ENCODE measurements at places on chromosomes 4 and X.

DNA sequence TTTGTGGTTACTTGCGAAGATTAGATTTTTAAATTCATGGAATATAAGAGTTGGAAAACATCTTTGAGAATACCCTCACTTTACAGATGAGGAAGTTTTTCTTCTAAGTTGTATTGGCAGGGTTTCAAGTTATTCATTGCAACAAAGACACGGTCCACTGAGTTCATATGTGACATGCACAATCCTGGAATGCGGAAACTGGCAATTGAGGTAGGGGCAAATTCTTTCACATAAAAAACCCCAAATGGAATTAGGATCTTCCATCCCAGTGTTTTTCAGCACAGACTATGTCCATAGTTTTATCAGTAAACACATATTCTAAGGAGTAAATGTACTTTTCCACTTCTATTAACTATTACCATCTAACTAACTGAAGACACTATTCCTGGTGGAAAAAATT lies 81.8 kb upstream of the NAP1L5 start:
- no peak for DNase-seq

DNA sequence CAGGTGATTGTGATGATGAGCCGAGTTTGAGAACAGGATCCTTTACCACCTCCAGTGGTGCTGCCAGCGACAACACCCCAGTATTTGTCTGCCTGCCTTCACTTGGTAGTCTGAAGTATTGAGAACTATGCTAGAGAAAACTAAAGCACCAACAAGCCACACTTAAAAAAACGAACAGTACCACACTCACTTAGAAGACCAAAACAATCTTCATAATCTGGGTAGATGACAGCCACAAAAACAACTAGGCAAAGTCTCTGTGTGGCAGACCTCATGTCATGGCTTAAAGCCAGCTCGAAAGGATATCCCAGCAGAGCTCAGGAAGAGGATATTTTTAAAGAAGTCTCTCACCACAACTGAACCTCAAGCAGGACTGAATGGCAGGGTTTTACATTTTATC lies 236.0 kb downstream of the GPC3 start:
- no peak for DNase-seq

DNA sequence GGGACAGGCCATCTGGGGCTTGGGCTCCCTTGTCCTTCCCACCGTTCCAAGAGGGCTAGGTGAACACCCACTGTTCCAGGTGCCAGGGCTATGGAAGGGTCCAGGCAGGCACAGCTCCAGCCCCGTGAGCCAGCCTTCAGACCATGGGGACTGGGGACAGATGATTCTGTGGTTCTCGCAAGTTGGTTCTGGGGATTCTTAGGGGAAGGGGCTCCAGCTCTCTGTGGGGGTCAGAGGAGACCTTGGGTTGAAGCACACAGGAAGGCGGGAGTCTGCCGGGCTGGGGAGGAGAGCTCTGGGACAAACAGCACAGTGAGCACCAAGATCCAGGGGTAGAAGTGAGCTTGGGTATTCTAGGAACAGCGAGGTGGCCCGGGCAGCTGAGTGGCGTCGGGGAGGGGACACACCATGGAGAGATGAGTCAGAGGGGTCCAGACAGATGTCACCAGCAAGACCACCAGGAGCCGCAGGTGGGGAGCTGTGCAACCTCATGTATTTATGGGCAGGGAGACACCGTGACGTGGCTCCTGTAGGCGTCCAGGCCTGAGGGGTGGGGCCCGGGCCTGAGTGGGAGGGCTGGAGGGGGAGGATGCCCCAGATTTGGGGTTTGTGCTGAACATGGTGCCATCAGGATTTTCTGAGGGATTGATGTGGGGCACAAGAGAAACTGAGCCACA lies 48.8 kb upstream of the HMX1 start:
- DNase-seq: peak; percentile 8

DNA sequence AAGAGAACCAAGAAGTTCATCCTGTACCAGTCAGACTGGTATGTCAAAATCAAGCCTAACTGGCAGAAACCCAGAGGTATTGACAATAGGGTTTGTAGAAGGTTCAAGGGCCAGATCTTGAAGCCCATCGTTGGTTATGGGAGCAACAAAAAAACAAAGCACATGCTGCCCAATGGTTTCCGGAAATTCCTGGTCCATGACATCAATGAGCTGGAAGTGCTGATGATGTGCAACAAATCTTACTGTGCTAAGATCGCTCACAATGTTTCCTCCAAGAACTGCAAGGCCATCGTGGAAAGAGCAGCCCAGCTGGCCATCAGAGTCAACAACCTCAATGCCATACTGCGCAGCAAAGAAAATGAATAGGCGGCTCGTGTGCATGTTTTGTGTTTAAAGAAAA lies 172.7 kb upstream of the MED14 start:
- DNase-seq: no peak

GRCh38 chr4:73152893-73153292 lies 83.4 kb upstream of the COX18 start:
- DNase-seq: no peak

DNA sequence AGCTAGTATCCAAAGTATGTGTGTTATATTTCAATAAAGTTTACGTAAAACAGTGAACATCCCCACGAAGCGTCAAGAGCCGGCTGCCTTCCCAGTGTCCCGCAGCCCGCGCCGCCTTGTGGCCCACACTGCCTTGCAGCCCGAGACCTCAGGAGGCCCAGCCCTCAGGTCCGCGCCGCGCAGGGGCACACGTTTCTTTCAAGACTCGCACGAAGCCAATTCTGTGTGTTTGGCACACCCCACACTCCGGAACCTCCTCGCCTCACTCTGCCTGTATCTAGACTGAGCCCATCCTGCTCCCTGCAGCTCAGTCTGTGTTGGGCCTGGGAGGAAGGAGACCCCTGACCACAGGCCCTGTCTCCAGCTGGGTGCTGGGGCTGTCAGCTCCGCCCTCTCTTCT lies 5.8 kb downstream of the LRPAP1 start:
- DNase-seq: no peak

GRCh38 chr4:148007792-148008191 lies 275.9 kb downstream of the ARHGAP10 start:
- no peak for DNase-seq

DNA sequence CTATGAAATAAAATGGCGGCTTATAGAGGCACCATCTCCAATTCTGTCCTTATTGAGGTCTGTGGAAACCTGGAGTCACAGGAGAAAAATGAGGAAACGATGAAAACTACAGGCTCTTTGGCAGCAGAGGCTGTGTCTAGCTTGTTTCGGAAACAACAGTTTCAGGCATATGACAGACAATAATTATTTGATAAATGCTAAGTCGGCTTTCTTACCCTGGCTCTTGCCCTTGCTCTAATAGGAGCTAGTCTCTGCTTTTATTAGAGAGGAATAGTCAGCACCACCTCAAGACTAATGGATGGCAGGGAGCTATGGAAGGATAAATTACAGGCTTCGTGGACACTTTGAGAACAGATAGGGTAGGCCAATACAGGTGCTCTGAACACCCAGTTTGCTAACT lies 24.3 kb downstream of the HADH start:
- DNase-seq: no peak

DNA sequence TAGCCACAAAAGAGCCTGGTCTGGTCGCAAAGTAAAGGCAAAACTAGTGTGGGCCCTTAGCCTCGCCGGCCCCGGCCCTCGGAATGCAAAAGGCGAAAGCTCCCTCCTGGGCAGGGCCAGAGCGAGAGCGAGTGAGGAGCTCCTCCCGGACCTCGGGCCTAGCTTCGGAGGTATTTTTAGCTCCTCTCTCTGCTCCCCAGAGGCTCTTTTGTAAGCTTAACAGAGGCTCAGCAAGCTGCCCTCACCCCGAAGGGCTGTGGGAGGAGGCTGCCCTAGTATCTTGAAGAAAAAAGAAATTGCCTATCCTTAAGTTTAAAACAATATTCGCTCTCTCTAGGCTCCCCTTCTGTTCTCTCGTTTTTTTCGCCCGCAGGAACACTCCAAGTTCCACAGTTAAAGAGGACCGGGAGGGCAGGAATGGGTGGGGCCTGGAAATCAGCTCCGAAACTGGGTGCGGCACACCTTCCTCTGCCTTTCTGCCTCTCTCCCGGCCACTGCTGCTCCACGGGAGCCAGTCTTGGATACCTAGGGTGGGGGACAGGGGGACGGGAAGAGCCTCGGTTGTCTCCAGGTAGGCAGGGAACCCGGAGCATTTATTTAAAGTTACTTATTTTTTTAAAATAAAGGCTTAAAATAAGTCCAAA lies 12.1 kb downstream of the HAND2 start:
- no peak for DNase-seq

- DNase-seq: no peak
These were observed 56.2 kb downstream of the AWAT2 start for GRCh38 chrX:69993494-69993893.
